ENCODE measurements at places on chromosomes 7 and 10. TPM values are rescaled to one million over a fixed set of nuclear protein-coding genes. Genes with fewer than 3 reads are reported as not detected.

DNA sequence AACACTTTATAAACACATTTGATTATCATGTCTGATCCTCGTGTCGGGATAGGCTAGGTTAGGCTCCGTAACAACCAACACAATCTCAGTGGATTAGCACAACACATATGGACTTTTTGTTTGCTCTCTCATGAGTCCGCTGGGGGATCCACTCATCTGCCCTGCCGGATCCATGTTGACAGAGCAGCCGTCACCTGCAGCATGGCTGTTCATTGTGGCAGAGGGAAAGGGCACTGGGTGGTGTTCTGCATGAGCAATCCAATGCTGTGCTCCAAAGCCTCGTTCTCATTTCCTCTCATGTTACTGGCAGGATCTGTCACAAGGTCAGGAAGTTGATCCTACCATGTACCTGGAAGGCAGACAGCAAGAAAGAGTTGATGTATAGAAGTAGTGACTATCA, 62.5 kb upstream of the RAPGEF5 start:
- no peak overlapping the region for H3K4me3 ChIP-seq
- no peaks in the 10 kb centered on the region for H3K36me3 ChIP-seq
- no peaks in the 10 kb centered on the region for H3K4me1 ChIP-seq
- no peaks in the 10 kb centered on the region for H3K27me3 ChIP-seq

- no peaks in the 10 kb centered on the region for H3K36me3 ChIP-seq
- H3K27ac ChIP-seq = peak overlapping the region; percentile 82
- DNase-seq = no peak
- H3K4me3 ChIP-seq = no peak overlapping the region
- H3K4me1 ChIP-seq = peaks cover 8% of the 10 kb centered on the region
Observed at GRCh38 chr10:69057951-69058297, 30.0 kb upstream of the SRGN start.

DNA sequence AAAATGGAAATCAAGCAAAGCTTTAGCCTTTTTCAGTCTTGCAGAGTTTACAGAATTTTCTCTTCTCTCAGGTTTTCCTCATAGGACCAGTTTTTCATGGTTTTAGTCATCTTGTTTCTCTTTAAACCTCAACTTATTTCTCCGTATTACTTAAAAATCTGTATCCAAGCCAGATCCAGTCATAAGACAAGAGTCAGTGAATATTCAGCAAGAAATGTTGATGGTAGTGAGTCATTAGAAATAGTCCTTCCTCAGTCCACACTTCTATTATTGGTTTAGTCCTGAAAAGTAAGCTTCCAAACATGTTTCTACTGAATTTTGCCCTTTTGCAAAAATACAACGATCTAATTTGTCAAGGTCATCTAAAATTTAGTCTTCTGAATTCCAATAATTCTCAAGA, 107.0 kb downstream of the VIM start:
- H3K4me3 ChIP-seq = no peak overlapping the region
- peaks cover 3% of the 10 kb centered on the region for H3K4me1 ChIP-seq
- H3K36me3 ChIP-seq = no peaks in the 10 kb centered on the region
- H3K27ac ChIP-seq = no peak overlapping the region

STEAP4 gene
- 108 TPM for total RNA-seq

DNA sequence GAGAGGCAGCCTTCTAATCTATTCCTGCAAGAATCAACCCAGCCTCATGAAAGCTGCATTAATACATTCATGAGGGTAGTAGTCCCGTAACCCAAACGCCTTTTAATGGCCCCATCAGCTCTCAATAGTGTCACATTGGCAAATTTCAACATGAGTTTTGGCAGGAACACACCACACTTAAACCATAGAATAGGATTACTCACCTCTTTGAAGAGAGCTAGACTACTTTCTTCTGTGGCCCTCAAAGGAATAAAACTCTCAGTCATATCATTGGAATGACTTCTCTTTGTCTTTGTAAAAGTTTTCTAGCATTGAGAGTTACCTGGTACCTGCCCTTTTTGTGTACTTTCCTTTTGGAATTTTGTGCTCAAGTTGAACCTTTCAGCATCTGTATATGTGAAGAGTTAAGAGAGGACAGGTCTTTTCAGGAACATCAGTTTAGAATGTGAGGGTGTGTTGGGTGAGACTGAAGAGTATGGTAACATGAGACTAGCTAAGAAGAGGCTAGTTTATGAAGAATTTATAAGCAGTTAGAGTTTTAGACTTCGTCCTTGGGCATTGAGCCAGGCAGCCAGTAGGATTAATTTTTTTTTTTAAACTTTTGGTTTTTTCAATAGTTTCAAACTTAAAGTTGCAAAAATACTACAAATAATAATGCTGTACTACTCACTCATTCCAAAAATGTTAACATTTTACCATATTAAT, 92.6 kb downstream of the MLLT10 start:
- H3K36me3 ChIP-seq = peaks cover 9% of the 10 kb centered on the region
- H3K27me3 ChIP-seq = no peaks in the 10 kb centered on the region

CXCL12 gene
- 72.1 TPM for total RNA-seq

ST7 gene
- 45.2 TPM for total RNA-seq

CYP3A7 gene
- total RNA-seq = 0.71 TPM

GATAD1 gene
- total RNA-seq = 80.3 TPM

DNA sequence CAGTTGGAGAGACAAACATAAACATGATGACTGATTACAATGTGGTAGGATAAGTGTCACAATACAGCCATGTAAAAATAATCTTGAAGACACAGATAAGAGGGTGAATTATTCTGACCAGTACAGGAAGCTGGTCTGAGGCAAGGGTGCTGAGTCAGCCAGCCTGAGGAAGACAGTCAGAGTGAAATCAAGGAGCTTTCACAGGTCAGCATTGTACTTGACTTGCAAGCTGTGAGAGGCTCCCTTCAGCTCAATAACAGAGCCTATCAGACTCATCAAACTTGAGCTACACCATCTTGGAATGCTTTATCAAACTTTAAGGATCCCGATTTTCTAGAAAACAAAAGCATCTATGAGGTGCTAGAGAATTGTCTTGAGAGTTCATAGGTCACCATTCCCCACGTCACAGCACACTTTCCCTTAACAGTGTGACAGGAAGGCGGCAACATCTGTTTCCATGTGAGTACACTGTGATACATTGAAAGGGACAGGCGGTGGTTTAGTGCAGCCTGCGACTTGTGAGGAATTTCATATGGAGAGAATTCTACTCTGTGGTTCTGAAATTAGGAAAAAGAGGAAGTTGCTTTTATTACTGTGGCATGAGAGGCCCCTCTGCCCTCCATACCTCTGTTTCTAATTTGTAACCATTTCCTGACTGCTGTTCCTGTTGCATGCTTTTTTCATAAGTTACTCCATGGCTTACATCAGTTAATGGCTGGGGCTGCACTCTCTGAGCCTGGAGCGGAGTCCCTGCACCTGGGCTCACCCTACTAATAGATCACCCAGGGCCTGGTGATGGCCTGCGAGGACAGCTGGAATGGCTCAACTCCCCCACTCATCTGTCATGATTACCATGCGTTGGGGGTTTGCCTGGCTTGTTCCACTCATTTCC, 417.1 kb downstream of the SUGCT start:
- H3K27me3 ChIP-seq = no peaks in the 10 kb centered on the region
- peaks cover 3% of the 10 kb centered on the region for H3K4me1 ChIP-seq
- H3K4me3 ChIP-seq = no peak overlapping the region
- H3K36me3 ChIP-seq = no peaks in the 10 kb centered on the region
- H3K27ac ChIP-seq = no peak overlapping the region

DNA sequence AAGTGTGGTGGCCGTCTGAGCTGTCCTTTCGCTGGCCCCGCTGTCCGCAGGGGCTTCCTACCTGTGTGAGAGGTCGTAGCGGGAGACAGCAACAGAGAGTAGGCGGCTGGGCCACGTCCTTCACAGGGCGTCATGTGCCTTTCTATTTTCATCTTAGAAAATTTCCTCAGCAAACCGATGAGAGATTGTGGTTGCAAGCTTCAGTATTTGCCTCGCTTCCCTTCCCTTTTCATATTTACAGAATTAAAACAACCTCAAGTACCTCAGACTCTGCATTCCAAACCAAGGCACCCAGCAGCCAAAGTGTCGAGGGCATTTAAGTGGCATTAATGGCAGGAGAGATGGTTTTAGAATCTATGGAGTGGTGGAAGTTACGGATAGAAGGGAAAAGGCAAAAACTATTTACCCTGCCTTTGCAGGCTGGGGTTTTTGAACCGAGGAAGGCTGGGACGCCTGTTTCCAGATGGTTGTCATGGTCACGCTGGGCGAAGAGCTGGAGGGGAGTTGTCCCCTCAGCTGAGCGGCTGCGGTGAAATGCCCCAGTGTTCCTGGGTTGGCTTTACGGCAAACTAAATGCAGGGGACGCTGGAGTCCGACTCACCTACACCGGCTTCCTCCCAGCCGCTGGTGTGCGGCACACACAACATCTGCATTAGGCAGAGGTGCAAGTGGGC, 41.9 kb downstream of the WIPI2 start:
- H3K27ac ChIP-seq = no peak overlapping the region
- H3K4me3 ChIP-seq = no peak overlapping the region
- no peaks in the 10 kb centered on the region for H3K4me1 ChIP-seq
- H3K27me3 ChIP-seq = no peaks in the 10 kb centered on the region

GRCh38 chr10:102122450-102122849, 2.3 kb upstream of the LDB1 start:
- H3K4me3 ChIP-seq = no peak overlapping the region
- peaks cover 23% of the 10 kb centered on the region for H3K4me1 ChIP-seq
- no peak for DNase-seq

GRCh38 chr7:5387711-5388245, 35.9 kb downstream of the TNRC18 start:
- H3K4me3 ChIP-seq = no peak overlapping the region
- H3K27me3 ChIP-seq = no peaks in the 10 kb centered on the region
- H3K27ac ChIP-seq = no peak overlapping the region
- peaks cover 32% of the 10 kb centered on the region for H3K36me3 ChIP-seq
- no peaks in the 10 kb centered on the region for H3K4me1 ChIP-seq

- DNase-seq = peak; percentile 91
- H3K4me1 ChIP-seq = peaks cover 20% of the 10 kb centered on the region
- peak within 1 kb of the TSS; percentile 81 for H3K27ac ChIP-seq
- peaks cover 4% of the 10 kb centered on the region for H3K36me3 ChIP-seq
Observed at GRCh38 chr10:15719899-15720634, at the start of gene ITGA8. Gene ITGA8 (minus strand): TSS chr10:15719922. CDS start chr10:15719771, 151 bp downstream.

SPDYE9 gene
- not detected for total RNA-seq

GRCh38 chr7:1044189-1045068, at the start of gene GPR146:
Gene GPR146 (plus strand): TSS chr7:1044546. CDS start chr7:1057516, 12,970 bp downstream.
- H3K36me3 ChIP-seq = no peaks in the 10 kb centered on the region
- peak; percentile 97 for DNase-seq
- H3K27me3 ChIP-seq = no peaks in the 10 kb centered on the region
- H3K4me3 ChIP-seq = peak within 1 kb of the TSS; percentile 63
- peak within 1 kb of the TSS; percentile 84 for H3K27ac ChIP-seq

GPR15LG gene
- not detected for total RNA-seq

CYP3A4 gene
- total RNA-seq = not detected

CALHM1 gene
- total RNA-seq = not detected

DNA sequence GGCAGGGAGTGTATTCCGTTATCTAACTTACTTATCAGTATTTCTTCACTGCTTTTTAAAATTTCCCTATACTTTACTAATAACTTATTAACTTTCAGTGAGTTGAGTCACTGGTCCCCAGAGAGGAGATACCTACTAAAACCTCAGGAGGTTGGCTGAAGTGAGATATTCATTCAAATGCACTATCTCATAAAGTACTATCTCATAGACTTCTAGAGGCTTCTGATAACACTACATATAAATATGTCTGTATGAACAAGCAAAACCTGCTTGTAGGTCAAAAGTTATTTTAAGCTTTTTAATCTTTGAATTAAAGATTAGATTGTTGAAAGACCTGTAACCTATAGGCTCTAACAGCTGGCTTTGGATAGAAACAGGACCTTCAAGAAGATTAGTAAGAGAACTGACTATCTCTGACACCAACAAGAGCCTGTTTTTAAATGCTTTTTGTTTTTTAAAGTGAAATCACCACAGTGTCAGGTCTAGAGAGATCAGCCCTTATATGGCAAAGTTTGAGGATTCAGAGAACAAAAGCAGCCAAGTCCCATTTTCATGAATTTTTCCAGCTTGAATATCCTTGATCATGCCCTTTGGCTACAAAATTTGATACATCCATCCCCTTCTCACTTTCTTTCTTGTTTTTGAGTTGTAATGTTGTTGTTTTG, 242.2 kb downstream of the ARL4A start:
- peaks cover 5% of the 10 kb centered on the region for H3K4me1 ChIP-seq
- no peaks in the 10 kb centered on the region for H3K36me3 ChIP-seq
- H3K4me3 ChIP-seq = no peak overlapping the region
- H3K27ac ChIP-seq = no peak overlapping the region
- DNase-seq = no peak

- H3K4me1 ChIP-seq = peaks cover 2% of the 10 kb centered on the region
- H3K27me3 ChIP-seq = no peaks in the 10 kb centered on the region
- peak; percentile 54 for DNase-seq
Observed at GRCh38 chr10:6162589-6163356, 40.0 kb upstream of the PFKFB3 start.

DNA sequence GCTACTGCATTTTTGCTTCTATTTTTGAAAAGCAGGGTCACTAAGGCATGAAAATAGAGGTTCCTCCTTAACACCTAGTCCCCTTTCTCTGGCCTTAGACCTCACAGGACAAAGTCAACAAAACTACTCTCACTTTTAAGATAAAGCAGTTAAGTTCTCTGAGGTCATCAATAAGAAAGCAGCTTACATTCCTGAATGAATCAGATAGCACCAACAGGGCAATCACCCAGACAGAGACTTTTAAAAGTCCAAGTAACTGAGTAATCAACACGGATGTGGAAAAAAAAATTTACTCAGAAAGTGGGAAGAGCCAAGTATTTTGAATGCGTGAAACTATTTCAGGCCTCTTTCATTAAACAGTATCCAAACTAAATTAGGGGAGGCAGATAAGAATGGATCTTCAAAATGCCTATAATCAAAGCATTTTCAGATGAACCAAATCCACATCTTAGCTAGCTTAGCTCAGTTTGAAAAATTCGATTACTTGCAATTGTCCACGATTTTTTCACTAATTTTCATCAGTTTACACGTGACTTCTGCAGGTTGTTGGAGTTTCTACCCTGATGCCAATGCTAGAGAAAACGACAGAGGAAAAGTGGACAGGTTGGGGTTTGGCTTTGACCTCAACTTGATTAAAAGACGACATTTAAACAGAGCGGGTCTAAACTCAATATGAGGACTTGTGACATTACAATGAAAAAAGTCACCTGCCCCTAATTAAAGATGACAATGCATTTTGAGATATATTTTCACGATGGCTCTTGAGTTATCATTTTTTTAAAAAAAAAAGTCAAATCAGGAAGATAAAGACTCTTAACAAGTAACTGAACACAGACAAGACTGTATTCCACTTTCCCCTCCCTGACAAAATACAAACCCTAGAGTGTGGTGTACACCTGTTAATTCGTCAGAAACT, 1.6 kb downstream of the BEND7 start:
- no peak overlapping the region for H3K27ac ChIP-seq
- H3K4me1 ChIP-seq = no peaks in the 10 kb centered on the region
- no peak for DNase-seq

DNA sequence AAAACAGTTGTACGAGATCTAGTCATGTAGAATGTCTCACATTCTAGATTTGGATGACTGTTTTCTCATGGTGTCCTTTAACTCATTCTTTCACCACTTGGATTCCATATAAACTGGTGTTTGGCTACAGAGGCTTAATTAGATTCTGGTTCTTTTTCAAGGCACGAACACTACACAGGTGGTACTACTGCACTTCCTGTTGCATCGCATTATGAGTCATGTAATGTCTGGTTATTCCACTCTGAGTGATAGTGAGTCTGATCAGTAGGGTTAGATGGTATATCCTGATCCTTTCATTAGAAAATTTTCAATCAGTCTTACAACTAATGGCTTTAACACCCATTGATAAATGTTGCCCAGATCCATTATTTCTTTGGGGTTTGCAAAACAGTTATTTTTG, 11.2 kb upstream of the AKAP9 start:
- DNase-seq = no peak
- no peak overlapping the region for H3K27ac ChIP-seq
- H3K4me1 ChIP-seq = no peaks in the 10 kb centered on the region
- H3K27me3 ChIP-seq = no peaks in the 10 kb centered on the region
- H3K36me3 ChIP-seq = no peaks in the 10 kb centered on the region
- no peak overlapping the region for H3K4me3 ChIP-seq

Measured in lung (tissue), 17 donors.